Left kidney (tissue), 8 donors: ENCODE measurements at places on chromosomes 11 and 22.

DNA sequence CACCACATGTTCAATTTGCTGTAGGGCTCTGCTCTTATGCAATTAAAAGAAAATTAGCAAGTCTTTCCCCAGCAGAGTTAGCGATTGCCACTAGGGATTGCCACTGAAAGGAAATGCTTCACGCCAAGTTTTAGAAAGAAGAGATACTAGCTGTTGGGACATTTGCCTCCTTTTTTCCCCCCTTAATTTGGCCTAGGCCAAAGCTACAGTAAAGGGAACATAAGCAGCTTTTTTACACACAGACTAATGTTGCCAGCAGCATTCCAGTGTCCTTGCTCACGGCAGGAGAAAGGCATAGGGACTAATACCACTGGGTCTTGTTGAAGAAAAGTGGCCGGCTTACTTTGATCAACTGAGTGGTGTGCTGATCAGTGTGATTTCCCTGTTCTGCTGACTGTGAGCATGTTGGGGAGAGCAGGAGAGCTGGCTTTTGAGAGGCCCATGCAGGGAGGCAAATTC, 71.2 kb downstream of the PHF21A start:
- DNase-seq = peak; percentile 34

- DNase-seq = no peak
Measured at GRCh38 chr11:65112546-65113360, 1.1 kb downstream of the TM7SF2 start.

DNA sequence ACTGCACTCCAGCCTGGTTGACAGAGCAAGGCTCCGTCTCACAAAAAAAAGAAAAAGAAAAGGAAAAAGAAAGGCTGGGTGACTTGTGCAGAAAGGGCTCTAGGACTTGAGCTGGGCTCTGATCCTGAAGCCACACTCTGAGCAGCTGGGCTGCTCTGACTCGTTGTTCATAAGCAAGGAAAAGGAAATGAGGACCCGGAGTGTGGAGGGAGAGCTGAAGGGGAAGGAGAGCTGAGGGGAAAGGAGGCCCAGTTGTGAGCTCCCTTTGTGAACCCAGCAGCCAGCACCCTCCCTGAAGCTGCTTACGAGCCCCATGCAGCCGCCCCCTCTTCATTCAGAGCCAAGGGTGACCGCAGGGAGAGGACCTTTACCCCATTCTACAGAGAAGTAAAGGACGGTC, 12.3 kb upstream of the SH3BP1 start:
- no peak for DNase-seq

DNA sequence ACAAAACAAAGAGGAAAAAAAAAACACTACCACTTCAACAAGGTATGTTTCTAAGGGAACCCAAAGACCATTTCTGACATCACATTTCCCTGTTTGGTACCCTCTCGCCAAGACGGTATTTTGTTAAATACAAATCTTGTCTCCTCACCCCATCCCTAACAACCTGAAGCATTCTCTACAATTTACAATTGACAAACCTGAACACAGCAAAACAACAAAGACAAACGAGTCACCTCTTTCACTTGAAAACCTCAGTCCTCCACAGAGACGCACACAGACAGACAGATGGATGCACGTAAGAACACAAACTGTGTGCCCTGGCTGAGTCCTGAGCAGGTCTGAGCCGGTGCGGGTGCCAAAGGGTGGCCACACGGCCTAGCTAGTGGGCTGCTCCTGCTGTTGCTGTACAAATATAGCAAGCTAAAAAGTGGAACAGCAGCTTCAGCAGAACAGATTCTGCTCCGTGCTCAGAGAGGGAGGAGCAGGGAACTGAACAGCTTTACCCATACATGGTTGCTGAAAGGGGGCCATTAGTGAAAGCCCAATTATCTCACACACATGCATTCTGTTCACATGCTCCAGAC, 28.5 kb downstream of the CELF1 start:
- DNase-seq = no peak

GRCh38 chr11:134761926-134762247, 349.8 kb upstream of the B3GAT1 start:
- DNase-seq = no peak

- no peak for DNase-seq
Measured at GRCh38 chr11:1783725-1784529, 20.2 kb upstream of the CTSD start.

GRCh38 chr11:117366875-117367274, 39.2 kb downstream of the CEP164 start:
- DNase-seq = no peak

GRCh38 chr22:37757663-37758062, 50.1 kb upstream of the GCAT start:
- DNase-seq = no peak

- no peak for DNase-seq
Measured at GRCh38 chr11:84799112-84799511, 828.0 kb downstream of the DLG2 start.

- DNase-seq = no peak
Measured at GRCh38 chr22:45896964-45897538, 79.9 kb downstream of the WNT7B start.

- no peak for DNase-seq
Measured at GRCh38 chr11:67309166-67309565, 5.8 kb downstream of the SSH3 start.

- DNase-seq = no peak
Measured at GRCh38 chr22:50696799-50697561, 24.4 kb downstream of the SHANK3 start.
